ENCODE measurements at places on chromosomes 6 and 20.
A peak's percentile ranks its signal among the peaks of the same experiment; 100 is the strongest.

- DNase-seq: no peak
These were observed 1.6 kb downstream of the REM1 start for GRCh38 chr20:31476643-31477215.

DNA sequence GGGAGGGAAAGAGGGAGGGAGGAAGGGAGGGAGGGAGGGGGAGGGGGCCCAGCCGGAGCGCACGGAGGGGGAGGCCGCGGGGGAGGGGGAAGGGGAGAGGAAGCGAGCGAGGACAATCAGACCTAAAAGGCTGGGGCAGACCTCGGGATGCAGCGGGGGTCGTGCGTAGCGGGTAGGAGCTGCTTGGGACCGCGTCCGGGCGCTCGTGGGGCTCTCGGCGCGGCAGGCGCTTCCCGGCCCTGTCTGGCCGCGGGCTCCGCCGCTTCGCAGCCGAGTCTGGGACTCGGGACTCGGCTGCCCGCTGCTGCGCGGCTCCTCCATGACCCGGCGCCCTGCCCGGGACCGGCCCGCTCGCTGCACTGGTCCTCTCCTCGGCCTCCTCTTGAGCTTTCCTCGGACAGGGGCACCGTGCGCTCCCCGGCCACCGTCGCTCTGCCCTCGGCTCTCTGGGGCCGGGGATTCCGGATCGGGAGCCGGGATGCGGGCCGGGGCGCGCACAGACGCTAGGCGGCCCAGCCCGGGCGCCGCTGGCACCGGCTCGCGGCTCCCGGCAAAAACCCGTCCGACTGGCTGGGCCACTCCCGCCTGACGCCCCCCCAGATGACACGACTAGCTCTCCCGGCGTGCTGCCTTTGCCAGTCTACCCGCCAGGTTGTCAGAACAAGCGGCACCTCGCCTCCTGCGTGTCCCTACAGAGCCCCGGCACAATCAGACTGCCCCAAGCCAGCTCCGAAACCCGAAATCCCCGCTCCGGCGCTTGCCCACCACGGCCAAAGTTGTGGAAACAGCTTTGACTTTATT is 2.2 kb downstream of the TFAP2A start:
- DNase-seq: peak; percentile 73

DNA sequence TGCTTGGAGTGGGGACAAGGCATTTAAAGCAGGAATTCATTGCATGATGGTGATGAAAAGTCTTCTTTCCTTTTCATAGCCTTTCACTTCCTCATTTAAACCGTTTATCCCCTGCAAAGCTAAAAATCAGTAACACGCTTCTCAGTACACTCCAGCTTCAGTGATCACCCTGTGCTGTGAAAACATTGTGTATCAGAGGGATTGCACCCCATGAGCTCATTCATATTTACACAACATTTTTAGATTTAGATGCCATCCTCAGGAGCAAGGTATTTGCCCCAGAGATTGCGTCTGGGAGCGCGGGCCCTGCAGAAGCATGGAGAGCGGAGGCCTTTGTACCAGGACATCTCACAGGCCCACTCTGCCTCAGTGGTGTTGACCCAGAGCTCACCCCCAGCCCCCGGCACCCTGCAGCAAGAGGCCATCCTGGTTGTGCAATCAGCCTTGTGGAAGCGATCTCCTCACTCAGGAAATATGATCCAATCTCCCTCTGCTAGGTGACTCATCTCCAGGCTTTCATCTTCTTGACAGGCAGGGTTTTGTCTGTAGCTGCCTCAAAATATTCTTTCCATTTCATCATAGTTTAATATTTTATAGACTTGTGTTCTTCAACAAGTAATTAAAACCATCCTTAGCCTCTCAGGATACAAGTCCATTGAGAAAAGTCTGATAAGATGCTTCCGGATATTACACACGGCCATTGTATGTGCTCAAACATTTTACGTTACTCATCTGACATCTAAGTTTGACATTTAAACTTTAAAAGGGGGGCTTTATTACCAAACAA is 38.9 kb upstream of the THBS2 start:
- no peak for DNase-seq

DNA sequence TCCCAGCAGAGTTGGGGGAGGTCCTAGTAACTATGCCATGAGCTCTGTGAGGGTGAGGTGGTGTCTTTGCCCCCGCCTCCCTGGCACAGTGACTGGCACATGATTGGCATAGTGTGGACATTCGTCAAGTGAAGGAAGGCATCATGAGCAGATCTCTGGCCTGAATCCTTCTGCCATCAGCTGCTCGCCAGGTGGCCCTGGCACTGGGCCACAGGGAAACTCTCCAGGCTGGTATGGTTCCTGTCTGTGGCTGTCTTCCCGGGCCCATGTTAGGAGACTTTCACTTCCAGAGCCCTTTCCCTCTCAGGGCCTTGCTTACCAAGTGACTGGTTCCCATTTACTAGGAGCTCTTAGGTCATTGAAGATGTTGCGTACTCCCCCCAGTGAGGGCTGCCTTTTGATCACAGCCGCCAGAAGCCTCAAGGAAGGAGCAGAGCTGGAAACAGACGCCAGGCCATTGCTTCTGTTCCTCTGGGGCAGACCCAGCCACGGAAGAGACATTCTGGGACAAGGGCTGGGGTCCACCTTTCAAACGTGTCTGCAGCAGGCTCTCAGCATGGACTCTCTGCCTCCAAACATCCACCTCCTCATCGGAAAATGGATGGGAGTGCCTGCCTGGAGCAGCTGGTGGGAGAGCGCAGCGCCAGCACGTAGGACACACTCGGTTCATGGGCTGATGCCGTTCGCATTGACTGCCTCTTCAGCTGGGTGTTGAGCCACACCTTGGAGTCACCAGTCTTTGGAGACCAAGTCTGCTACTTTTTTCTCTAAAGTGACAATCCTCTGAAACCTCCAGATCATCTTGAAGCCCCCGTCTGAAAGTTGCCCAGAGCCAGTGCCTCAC is 67.2 kb downstream of the PTPN1 start:
- DNase-seq: peak; percentile 36

DNA sequence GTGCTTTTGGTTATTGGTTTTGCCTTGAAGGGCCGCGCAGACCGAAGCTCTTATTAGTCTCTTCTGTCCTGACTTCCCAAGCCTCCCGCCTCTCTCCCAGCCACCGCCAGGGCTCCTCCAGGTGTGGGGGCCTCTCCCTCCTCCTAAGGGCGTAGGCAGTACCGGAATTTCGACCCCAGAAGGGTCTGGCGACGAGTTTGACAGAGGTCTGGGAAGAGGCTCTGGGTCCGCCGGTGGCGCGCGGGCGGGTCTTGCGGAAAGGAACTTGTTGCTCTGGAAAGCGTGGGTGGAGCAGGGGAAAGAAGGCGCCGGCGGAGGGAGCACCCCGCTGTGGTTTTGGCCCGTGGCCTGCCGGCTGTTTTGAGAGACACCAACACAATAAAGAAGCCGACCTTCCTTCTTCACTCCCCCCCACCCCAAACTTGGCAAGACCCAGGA is 1.8 kb downstream of the PCSK2 start:
- peak; percentile 64 for DNase-seq

- DNase-seq: peak; percentile 73
These were observed at the start of gene LHFPL5 for GRCh38 chr6:35804996-35805736. LHFPL5 (plus strand) TSS chr6:35805352; CDS start chr6:35805671, 319 bp downstream.

DNA sequence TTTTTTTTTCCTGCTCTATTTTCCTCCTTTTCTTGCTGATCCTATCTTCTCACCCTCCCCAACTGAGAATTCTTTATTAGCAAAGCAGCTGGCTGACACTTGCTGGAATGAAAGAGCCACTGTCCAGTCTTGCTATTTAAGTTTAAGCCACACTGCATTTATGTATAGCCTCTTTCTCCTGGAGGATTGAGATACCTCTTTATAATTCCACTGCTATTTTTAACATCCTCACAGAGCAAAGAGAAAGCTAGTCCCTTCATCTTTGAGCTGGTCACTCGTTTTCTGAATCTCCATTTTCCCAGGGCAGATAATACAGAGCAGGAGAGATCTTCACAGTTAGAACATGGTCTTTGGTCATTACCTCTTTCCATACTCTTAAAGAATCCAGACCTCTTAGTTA is 36.0 kb upstream of the EEF1A1 start:
- no peak for DNase-seq

GRCh38 chr6:47672816-47673215 is 25.6 kb upstream of the ADGRF4 start:
- DNase-seq: no peak

- DNase-seq: peak; percentile 73
These were observed 106.8 kb upstream of the SIRPG start for GRCh38 chr20:1764136-1765033.

Measured in NCI-H1105 (cell line).